ENCODE measurements at places on chromosomes 7 and 10.

DNA sequence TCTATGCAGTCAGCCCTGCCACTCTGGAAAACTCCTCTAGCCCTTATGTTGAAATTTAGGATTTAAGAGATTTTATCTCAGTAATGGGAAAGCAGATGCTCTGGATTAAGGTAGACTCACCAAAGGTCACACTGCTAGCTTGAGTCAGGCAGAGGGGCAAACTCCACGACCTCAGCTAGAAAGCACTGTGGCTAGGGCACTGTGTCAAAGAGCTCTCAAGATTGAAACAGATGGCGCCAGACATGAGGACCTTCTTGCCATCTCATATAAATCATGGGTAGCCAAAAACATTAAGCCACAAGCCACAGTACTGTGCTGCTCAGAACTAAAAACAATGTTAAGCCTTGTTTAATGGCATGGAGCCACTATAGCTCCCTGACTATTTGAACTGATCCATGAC is 188.7 kb downstream of the DNAJC1 start:
- no peak for DNase-seq

- DNase-seq: no peak
Observed at GRCh38 chr7:26189697-26190096, 10.8 kb downstream of the HNRNPA2B1 start.

GRCh38 chr10:43209651-43210141 is 57.2 kb downstream of the RASGEF1A start:
- no peak for DNase-seq

GRCh38 chr10:21954132-21954531 is 49.4 kb downstream of the DNAJC1 start:
- no peak for DNase-seq

GRCh38 chr7:22566592-22566991 is 66.6 kb upstream of the STEAP1B start:
- DNase-seq: no peak

DNA sequence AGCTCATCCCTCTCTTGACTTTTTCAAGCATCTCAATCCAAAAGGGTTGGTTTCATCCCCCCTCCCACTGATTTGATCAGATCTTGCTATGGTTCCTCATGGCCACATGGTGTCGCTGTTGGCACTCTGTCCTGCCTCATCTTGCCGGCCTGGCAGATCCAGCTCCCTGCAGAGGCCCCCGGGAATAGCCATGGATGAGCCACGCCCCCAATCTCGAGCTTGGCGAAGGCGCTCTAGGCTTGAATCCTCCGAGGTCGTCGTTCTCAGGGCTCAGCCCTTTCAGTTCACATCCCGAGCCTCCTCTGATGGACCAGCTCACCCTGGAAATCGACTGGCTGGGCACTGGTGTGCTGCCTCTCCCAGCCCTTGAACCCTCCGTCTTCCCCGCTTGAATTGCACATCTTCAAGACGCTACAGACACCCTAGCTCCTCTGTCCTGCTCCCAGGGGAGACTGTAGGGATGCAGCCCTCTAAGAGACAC is 628.7 kb downstream of the TYW1 start:
- DNase-seq: peak; percentile 49

DNA sequence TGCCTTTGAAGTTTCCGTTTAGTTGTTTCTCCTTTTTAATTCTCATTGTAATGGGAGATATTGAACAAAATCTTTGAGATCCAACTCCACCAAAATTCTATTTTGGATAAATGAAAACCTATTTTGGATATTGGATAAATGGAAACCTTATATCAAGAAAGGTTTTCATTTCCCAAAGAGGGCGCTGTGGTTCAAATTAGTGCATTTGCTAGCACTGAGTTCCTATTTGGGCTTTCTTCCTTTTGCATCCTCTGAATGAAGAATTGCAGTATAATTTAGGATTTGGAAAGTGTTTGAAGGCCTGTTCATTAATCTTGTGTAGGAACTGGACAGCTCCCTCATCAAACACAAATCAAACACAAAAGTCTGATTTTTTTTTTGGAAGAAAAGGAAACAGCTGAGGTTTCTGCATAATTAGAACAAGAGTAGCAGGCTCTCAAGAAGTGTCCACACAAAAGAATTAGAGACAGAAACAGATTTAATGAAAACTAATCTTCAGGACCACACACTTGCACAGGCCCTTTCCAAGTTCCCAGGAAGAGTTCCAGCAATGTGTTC is 80.8 kb upstream of the KLF14 start:
- DNase-seq: no peak

DNA sequence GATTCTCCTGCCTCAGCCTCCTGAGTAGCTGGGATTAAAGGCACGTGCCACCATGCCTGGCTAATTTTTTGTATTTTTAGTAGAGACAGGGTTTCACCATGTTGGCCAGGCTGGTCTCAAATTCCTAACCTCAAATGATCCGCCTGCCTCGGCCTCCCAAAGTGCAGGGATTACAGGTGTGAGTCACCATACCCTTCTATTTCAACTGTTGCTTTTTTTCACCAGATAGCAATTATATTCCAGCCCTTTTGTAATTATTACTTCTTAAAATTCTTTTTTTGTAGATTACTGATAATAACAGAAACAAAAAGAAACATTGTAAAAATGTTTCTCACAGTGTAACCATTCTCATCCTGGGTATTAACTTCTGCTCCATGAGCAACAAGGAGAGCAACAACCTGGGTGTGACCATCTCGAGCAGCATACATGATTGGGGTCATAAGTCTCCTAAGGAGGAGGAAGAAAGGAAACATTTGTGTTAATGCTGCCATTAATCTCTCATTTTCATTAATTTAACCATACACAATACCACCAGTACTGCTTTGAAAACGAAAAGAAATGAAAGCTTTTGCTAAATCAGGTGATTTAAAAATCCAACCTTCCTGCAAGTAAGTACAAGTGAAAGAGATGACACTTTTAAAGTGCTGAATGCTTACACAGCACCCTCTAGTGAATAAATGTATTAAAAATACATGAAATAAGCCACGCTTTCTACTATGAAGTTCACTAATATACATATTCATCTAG is 41.8 kb downstream of the ASZ1 start:
- no peak for DNase-seq

GRCh38 chr10:49831352-49832035 is 69.4 kb upstream of the OGDHL start:
- no peak for DNase-seq

DNA sequence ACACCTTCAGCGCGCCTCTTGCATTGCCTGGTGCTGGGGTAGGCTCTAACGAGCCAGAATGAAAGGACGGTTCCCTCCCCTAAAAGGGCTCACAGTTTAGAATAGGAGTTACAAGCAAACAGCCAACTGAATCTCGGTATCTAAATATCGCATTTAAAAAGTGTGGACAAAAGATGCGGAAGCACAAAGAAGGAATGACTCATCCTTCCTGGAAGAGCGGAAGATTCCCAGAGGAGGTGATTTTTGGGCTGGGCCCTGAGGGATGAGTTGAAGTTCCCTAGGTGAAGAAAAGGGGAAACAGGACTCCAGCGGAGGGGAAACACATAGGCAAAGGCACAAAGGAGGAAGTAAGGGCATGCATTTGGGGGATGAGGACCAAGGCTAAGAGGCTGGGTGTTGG is 29.9 kb downstream of the SRRM3 start:
- DNase-seq: no peak
